NAMALWA (cell line): ENCODE measurements at places on chromosomes 2 and 18.

GRCh38 chr18:37420315-37420880, 145.2 kb downstream of the CELF4 start:
- no peak for DNase-seq

GRCh38 chr2:128798502-128799283, 480.0 kb upstream of the HS6ST1 start:
- DNase-seq = no peak

- DNase-seq = no peak
Observed at GRCh38 chr2:174014011-174014698, 49.0 kb upstream of the SP3 start.

DNA sequence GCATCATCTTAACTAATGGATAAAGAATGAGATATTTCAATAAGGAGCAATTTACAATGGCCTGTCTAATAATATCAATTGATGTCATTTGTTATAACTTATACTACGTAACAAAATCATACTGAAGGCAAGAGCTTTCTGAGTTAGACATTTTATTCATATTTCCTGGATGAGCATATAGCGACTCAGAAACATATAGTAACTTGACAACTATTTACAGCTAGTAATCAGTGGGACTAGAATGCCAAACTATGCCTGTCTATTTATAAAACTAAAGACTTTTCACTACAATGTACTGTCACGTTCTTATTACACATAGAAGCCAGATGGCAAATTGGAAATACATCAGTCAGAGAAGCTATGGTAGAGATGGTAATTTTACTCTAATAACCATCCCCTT, 766.2 kb upstream of the TMEFF2 start:
- DNase-seq = no peak

DNA sequence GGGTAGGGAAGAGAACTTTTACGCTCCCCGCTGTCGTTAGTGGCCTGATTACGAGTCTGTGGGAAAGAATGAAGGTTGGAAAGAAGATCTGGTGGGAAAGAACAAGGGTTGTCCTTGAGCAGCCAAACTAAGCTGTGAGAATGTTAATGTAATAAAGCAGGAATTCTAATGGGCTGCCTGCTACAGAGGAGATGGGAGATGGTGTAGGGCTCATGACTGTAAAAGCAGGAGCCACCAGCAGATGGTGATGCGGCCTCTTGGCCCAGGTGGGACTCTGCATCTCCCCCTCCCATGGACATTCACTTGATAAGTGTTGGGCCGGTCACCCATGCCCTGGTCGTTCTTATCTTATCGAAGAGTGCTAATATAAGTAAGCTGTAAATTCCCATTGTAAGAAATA, 150.0 kb downstream of the NEDD4L start:
- DNase-seq = no peak

DNA sequence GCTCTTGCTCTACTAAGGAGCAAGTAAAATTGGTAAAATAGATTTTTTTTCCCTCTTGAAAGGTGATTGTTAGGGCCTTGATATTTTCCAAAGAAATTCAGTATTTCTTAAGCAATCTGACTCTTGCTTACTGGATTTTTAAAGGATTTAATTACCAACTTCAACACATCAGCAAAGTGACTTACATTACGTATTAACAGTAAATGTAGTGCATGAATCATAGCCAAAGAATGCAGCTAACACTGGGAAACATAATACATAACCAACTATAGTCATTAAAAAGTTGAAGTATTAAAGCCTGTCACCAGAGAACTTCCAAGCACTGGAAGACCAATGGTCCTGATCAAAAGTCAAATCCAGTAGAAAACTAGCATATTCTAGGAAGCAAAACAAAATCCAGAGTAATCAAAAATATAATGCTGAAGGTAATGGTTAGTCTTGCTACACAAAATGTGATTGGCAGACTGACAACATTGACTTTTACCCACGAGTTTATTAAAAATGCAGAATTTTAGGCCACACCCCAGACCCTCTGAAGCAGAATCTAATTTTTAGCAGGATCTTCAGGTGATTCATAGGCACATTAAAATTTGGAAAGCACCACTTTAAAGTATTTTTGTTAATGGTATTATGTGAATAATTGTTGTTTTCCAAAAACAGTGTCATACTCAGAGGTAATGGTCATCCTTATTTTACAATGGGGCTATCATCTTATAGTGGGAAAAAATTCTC, 31.8 kb upstream of the CAVIN2 start:
- no peak for DNase-seq

DNA sequence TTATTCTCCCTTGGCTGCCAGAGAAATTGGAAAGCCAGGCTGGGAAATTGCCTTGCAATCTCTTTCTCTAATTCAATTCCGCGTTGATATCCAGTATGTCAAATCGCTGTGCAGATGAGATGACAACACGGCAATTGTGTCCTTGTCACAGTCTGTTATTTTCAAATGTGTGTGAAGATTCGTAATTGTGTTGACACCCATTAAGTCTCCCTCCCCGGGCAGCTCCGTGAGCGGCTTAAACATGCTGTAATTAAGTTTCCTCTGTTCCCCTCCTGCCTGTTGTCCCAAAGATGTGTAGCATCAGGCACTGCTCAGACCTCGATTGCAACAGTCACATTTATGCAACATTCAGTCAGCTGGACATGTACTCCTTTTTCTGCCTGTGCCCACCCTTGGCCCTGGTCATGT, 209.5 kb downstream of the LPIN1 start:
- no peak for DNase-seq
